Gastrocnemius medialis (tissue), 4 donors: ENCODE measurements at places on chromosomes 5 and 9.

DNA sequence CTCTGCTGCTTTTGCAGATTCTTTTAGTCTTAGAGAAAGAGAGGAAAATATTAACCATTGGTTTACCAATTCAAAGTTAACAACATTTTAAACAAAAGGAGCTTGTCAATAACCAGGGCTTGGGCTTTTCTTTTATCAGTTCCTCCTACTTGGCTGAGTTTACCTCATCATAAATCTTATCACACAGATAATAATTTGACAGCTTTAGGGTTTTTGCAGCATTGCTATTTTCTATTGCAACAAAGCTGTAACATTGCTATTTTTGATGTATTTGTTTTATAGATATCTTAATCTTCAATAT, 9.8 kb upstream of the ABL1 start:
- no peak for DNase-seq

- no peak for DNase-seq
These were observed 982.1 kb downstream of the DTWD2 start for GRCh38 chr5:118006219-118006618.

- DNase-seq: no peak
These were observed 5.8 kb upstream of the TOR4A start for GRCh38 chr9:137271696-137272076.

GRCh38 chr5:40399349-40399748, 280.4 kb upstream of the PTGER4 start:
- no peak for DNase-seq

DNA sequence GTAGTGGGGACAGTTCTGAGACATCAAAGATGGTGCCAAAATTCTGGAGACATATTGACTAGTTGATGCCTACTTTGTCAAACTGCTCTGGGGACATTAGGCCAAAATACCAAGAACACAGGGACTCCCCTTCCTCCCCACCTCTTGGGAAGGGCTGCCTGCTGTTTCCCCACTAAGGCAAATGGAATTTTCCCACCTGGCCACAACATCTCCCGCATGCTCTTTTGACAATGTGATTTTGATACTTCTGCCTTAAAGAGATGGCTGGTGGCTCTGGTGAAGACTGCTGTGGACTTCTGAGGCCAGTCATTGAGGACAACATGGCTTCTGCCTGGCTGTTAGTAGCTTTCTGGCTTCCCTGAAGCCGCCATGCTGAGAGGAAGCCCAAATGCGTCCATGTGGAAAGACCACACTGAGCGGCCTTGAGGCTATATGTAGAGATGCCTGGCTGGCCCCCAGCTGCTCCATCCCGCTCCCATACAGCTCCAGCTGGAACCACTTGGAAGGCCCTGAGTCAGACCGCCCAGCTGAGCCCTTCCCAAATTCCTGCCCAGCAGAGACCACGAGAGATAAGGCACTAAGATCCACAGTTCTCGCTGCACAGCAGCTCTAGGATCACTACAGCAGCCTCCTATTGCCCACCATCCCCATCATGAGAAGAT, 226.7 kb downstream of the SYK start:
- DNase-seq: no peak
